ENCODE measurements at places on chromosomes 1 and 21.

DNA sequence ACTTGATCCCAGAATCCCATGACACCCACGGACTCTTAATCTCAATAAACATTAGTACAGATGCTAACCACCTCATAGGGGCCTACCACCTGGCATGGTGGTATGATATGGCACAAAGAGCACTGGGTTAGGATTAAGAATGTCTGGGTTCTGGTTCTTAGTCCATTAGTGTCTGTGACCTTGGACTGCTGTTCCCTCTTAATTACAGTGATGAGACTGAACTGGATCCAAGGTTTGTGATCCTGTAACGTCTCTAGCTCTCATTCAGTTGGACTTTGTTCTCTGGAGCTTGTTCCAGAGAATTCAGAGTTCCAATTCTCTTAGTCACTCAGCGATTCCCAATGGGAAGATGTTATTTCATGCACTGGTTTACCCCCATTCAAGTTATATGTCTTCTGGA lies 23.6 kb upstream of the PIGC start:
- no peak for DNase-seq

DNA sequence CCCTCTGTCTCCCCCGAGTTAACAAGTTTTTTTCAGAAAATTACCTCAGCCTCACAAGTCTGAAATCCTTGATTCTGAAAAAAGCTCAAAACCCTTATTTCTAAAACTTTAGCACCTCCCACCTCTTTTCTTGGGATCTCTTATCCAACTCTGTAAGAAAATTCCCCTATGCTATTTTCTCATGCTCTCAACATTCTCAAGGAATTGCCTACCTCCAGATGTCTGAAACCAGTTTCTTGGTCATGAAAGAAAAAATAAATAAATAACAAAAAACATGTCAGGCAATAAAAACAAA lies 18.1 kb upstream of the SFPQ start:
- no peak for DNase-seq

GRCh38 chr1:203304391-203304918 lies 864 bp upstream of the BTG2 start:
- DNase-seq: no peak

DNA sequence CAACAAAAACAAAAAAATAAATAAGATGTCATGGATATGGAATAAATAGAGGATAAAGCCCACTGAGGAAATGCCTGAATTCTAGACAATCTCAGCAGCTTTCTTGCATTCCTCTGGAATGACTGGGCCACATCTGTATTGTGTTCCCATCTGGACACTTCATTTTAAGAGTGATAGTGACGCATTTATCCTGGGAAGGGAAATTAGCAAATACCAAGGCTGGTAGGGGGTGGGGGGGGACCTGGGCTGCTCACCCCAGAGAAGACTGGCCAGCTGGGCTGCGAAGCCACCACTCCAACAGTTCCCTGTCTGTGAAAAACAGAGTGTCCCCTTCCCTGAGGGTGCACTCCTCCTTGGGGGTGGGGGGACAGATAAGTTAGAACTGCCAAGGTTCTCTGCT lies 106.3 kb downstream of the HIVEP3 start:
- DNase-seq: no peak

- no peak for DNase-seq
Measured at GRCh38 chr1:173482683-173483082, 5.5 kb downstream of the PRDX6 start.

DNA sequence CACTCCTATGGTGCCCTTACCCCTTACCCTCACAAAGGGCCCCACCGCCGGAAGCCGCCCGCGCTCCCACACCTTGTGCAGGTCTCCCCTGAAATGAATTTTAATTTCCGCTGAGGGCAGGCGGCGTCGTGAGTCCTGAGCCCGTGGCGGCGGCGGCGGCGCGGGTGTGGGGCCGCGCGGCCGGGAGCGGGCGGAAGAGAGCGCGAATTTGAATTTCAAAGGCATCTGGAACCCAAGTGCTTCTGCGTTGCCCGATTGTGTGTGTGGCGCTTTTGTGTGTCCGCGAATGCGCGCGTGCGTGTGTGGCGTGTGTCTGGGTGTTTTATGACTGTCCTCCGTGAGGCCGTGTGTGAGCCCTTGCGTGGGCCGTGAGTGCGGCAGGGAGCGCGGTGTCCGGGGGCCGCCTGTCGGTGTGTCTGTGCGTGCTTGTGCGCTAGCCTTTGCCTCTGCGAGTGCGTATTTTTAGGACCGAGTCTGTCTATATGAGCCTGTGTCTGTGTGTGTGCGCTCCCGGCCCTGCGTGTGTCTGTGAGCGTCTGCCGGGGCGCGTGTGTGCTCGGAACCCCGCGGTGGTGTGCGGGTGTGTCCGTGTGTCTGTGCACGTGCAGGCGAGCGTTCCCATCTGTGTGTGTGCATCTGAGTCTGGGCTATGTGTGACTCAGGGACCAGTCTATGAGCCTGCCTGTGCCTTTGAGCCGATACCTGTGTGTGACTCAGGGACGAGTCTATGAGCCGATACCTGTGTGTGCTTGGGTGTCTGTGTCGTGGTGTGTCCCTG lies 7.9 kb upstream of the ADGRB2 start:
- DNase-seq: no peak

DNA sequence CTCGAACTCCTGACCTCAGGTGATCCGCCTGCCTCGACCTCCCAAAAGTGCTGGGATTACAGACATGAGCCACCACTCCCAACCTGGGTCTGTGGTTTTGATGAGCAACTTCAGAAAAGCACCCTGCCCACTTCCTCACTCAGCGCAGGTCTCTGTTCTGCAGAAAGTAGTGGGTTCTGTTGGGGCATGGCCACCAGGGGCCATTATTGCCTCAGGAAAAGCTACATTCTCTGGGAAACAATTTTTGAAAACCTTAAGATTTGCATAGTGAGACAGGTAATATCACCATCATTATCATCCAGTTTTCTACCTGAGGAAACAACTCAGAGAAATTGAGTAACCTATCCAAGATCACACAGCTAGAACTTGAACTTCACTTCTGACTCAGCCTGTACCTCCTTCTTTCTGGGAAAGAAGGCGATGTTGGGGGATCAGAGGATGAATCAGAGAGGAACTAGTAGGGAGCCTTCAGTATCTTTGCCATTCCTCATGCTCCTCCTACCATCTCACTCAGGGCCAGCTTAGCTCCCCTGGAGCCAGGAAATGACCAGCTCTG lies 7.1 kb upstream of the NES start:
- DNase-seq: no peak

- DNase-seq: no peak
Measured at GRCh38 chr1:210076620-210077019, 138.6 kb downstream of the SYT14 start.

DNA sequence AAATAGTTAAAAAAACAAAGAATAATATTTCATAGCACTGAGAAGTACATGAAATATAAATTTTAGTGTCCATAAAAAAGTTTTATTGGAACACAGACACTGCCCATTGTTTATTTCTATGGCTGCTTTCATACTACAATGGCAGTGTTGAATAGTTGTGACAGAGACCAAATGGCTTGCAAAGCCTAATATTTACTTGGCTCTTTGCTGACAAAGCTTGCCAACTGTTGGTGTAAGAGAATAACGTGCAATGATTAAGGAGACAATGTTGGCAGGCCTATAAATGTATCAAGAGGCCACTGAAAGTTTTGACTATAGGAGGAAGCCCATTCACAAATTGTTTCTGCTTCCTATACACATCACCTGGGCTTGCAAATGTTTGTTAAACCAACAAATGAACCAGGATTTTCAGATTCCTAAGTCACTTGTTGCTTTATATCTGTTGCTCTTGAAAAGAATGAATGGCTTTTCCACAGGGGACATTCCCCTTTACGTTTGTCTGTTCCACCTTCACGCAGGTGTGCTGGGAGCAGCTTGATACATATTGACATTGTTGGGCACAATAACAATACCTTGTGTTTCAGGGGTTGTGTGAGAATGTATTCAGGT lies 5.5 kb upstream of the ST6GALNAC3 start:
- no peak for DNase-seq

GRCh38 chr1:85300140-85300539 lies 23.7 kb upstream of the BCL10 start:
- no peak for DNase-seq

DNA sequence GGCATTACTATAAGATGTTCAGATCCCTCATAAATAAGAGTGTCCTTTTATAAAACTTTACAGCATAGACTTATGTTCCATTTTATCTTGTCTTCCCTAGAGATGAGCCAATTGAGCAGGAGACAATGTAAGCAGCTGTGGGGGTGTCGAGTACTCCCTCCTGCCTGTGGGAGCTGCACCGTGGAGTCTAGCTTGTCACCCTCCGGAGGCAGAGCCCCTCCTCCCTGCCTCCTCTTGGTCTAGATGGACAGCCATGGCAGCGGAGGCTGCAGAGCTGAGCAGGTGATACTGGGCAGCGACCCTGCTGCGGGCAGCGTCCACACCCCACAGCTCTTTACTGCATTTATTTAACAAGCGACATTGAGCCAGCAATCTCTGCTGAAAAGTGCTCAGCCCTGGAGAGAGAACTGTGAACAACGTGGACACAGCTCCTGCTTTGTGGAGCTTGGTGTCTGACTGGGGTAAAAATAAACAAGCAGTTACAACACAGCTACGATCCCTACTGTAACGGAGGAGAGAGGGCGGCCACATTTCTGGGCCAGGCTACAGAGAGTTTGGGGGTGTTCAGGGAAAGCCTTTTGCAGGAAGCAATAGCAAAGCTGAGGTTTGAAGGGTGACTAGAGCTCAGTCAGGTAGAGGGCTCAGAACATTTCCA lies 12.8 kb upstream of the KIF21B start:
- DNase-seq: no peak

DNA sequence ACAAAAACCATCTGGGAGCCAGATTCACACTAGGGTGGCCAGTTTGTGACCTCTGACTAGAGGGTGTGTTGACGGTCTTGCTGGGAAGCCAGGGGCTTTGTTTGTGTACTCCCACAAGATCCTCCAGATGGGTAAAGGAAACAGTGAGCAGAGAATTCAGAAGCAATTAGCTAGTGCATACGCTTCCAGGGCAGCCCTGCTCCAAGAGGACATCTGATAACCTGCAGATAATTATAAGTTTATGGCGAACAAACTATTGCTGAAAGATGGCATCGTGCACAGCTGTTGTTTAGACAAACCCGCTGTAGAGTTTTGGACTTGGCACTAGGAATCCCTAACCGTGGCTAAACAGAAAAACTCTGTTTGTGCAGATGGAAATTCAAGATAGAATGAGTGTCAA lies 326.4 kb downstream of the TGFB2 start:
- no peak for DNase-seq
